ENCODE measurements at places on chromosomes 11 and 22.

DNA sequence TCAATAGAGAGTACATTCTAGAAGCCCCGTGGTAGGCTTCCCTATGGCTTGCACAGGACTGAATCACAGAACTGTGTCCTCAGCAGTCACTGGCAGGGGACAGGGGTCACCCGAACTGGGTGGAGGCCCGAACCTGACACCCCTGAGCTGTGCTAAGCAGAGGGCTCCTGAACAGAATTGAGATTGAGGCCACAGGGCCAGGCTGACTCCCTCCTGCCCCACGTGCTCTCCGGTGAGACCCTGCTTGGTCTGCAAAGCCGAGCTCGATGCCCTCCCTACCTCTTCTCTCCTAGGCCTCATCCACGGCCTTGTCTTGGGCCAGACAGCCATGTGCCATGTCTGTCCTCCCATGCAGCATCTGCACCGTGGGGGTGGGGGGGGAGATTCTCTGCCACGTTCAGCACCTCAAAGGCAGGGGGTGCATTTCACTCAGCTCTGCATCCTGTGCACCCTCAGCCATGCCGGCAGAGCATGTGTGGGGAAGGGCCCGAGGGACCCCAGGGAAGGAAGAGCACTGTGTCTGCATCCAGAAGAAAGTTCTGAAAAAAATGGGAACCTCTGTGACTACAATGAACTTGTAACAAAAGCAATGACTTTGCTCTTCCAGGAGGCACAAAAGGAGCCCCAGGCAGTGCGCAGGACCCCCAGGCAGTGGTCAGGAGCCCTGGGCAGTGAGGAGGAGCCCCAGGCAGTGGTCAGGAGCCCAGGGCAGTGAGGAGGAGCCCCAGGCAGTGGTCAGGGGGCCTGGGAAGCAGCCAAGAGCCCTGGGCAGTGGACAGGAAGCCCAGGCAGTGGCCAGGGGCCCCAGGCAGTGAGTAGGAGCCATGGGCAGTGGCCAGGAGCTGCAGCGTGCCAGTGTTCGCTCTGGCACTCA is 76.7 kb upstream of the SEPTIN5 start:
- no peak for DNase-seq

GRCh38 chr11:47977623-47978022 is 2.7 kb upstream of the PTPRJ start:
- DNase-seq, result no peak

GRCh38 chr11:69239641-69240040 is 54.3 kb upstream of the MYEOV start:
- DNase-seq, result no peak

GRCh38 chr22:30129636-30130035 is 49.4 kb downstream of the HORMAD2 start:
- DNase-seq, result no peak

DNA sequence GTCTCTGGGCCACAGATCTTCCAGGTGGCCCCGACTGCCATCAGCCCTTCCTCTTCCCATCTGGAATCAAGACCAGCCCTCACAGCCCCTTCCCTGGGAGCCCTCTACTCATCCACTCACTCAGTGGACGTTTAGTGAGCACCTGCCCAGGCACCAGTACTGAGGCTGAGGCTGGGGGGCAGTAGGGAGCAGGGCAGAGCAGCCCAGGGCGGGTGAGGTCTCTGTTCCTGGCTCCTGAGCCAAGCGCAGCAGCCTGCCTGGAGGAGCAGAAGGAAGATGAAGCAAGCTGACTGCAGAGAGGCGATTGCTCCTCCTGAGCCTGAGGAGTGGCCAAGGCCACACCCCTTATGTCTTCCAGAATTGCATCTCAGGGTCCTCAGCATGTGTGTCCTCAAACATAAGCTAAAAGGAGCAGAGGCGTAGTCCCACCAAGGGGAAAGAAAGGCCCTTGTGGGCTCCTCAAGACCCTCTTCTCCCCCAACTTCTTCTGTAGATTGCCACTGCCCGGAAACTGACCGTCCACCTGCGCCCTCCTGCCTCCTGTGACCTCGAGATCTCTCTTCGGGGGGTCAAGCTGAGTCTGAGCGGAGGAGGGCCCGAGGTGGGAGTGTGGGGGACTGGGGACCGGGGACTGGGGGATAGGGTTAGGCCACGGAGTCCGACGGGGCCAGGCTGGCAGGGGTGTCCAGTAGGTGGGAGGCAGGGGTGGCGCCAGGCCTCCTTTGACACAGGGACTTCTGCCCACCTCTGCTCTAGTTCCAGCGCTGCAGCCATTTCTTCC is 5.8 kb downstream of the MAPK8IP2 start:
- no peak for DNase-seq

- DNase-seq, result no peak
Observed at GRCh38 chr11:35579557-35580396, 38.5 kb upstream of the FJX1 start.

- no peak for DNase-seq
Observed at GRCh38 chr11:9982127-9982795, 311.8 kb downstream of the SBF2 start.

All from activated T-cell treated with anti-CD3 and anti-CD28 coated beads, Interleukin-2, amount 50 U/mL, for 1 hour (primary cell).